ENCODE measurements at places on chromosomes 5 and 9.

- DNase-seq, result no peak
Measured at GRCh38 chr9:136803551-136804508, 3.9 kb upstream of the RABL6 start.

- no peak for DNase-seq
Measured at GRCh38 chr9:95302479-95302878, 15.0 kb downstream of the FANCC start.

DNA sequence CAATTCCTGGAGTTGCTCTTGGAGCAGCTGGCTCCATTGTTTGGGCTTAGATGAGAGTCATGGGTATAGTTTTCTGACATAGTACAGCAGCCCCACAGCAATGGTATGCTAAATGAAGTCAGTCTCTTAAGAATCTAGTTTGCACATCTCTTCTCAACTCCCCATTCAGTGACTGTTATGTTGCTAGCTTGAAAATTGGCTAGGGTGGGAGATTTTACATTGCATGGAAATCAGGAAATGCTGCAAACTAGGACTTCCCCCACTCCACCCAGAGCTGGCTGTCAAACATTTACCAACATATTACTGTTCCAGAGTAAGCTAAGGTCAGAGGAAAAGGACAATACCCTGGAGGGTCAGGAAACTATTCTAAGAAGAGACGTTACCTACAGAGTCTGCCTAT, 17.6 kb upstream of the FCHO2 start:
- DNase-seq, result no peak

GRCh38 chr9:114529285-114529684, 24.0 kb upstream of the WHRN start:
- DNase-seq, result no peak

GRCh38 chr9:109253637-109254284, 67.1 kb downstream of the EPB41L4B start:
- DNase-seq, result no peak

- DNase-seq, result no peak
Measured at GRCh38 chr5:122420537-122421236, 108.7 kb downstream of the SNCAIP start.

DNA sequence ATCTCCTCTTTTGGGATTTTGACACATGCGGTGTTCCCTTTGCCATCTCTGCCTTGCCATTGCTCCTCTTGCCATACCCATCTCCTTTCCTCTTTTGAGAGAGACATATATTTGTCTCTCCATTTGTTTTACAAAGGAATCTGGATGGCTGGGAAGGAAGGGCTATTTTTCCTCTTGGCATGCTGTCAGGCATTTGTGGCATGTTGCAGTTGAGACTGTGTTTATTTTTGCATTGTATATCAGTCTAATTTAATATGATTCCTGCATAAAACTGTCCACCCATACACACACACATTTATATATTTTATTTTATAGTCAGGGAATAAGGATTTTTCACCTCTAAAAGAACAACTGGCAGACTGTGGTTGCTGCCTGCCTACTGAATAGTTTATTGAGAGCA, 1105.8 kb upstream of the SEMA6A start:
- DNase-seq, result no peak

DNA sequence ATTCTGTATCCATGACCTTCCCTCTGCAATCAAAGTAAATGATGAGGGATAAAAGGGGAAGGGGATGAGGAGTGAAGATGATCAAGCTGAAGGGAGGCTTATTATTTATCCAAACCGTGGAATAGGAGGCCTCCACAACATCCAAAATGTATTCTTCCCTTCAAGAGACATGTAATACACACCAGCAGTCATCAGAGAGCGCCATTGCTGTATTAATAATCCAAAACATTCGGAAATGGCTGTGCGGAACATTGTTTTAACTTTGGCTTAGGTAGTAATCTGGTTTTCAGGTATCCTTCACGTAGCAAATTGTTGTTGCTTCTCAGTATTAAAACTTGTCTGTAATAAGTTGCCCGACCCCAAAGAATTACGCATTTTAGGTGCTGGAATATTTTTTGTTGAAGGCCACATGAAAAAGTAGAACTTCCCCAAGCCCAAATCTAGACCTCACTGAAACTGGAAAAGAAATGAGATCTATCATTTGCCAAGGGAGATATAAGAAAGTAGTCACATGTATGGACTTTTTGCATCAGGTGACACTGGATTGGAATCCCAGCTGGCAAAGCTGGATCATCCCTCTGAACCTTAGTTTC, 2.6 kb upstream of the BOD1 start:
- DNase-seq, result no peak

DNA sequence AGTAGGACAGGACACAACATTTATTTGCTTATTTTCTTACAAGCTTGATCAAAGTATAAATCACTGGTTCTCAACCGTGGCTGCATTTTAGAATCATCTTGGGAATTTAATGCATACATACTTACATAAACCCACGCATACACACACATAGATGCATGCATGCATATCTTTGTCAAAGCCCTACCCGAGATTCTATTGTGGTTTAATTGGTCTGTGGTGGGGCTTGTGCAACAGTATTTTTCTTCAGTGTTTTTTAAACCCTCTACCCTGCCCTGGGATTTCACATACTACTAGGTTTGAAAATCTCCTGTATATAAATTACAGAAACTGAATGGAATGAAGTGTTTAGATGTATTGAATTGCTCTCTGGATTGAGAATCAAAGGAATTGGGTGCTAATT, 1166.2 kb downstream of the MAT2B start:
- no peak for DNase-seq

- DNase-seq, result no peak
Measured at GRCh38 chr9:134054891-134055811, 12.7 kb downstream of the BRD3 start.

GRCh38 chr9:100437860-100438805, 11.2 kb downstream of the MSANTD3 start:
- DNase-seq, result no peak

GRCh38 chr9:8408575-8409190, 609.1 kb upstream of the DMAC1 start:
- DNase-seq, result no peak

DNA sequence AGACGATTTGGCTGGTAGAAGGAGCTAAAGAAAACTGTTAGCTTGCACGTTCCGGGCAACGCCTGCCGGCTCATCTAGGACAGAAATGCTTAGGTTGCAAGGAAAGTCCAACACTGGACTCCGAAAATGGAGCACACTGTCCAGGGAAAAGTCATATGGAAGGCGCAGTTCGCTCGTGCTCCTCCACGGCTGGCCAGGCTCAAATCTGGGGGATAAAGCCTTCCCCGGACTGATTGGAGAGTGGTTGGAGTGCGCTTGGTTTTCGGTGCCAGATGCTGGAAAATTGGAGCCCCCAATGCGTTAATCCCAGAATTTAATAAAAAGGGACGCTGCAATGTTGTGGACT, 955 bp downstream of the CDH6 start:
- DNase-seq, result no peak

DNA sequence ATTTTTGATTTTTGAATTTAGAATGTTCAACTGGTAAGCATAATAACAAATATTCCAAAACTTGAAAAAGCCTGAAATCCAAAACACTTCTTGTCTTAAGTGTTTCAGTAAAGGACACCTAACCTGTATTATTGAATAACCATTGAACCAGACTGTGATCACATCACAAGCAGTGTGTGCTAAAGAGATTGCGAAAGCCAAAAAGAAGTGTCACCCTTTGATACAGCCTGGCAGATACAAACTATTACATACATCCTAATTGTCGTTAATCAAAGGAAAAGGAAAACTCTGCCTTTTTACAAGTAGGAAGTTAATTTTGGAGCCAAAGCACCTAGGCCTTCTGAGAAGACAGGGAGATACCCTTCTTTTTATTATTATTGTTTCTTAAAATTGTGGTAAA, 8.4 kb upstream of the FAM120AOS start:
- no peak for DNase-seq

- peak; percentile 14 for DNase-seq
Measured at GRCh38 chr5:158812408-158812807, 287.3 kb downstream of the EBF1 start.

DNA sequence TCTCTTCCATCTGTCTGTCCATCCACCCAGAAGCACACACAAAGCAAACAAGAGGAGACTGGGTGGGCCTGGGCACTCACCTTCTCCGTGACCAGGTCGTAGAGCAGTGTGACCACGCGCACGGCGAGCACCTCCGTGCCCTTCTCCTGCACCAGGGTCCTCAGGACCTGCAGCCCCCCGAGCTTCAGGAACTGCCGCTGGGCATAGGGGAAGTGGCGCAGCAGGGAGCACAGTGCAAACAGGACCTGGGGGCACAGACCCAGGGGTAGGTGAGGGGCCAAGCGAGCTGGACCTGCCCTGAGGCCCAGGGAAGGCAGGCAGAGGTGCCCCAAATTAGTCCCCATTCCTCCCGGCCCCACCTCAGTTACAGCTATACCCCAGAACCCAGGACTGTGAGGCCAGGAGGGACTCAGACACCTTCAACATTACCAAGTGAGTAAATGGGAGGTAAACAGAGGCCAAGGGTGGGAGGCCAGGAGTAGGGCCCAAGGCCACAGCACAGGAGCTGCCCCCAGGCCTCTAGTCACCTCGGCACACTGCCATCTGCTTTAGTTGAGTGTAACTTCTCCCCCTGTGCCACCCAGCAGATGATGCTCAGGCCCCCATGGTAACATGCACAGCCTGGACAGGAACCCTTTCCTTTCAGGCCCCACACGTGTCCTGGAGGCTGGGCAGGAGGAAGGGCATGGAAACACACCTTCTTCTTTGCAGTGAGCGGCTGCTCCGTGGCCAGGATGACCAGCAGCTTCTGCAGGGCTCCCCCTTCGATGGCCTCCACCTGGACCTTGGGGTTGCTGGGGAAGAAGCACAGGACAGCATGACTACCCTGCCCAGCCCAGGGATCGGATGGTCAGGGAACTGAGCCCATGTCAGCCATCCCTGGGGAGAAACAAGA, 76.2 kb upstream of the LRRTM2 start:
- no peak for DNase-seq

- DNase-seq, result no peak
Measured at GRCh38 chr9:98793031-98793430, 3.3 kb downstream of the ANKS6 start.

GRCh38 chr5:6659941-6660684, 26.9 kb downstream of the SRD5A1 start:
- DNase-seq, result no peak

- no peak for DNase-seq
Measured at GRCh38 chr5:16570121-16570815, 46.5 kb downstream of the RETREG1 start.

GRCh38 chr5:61123145-61123544, 39.1 kb downstream of the SMIM15 start:
- no peak for DNase-seq

- no peak for DNase-seq
Measured at GRCh38 chr5:175470781-175471180, 7.6 kb upstream of the SFXN1 start.

DNA sequence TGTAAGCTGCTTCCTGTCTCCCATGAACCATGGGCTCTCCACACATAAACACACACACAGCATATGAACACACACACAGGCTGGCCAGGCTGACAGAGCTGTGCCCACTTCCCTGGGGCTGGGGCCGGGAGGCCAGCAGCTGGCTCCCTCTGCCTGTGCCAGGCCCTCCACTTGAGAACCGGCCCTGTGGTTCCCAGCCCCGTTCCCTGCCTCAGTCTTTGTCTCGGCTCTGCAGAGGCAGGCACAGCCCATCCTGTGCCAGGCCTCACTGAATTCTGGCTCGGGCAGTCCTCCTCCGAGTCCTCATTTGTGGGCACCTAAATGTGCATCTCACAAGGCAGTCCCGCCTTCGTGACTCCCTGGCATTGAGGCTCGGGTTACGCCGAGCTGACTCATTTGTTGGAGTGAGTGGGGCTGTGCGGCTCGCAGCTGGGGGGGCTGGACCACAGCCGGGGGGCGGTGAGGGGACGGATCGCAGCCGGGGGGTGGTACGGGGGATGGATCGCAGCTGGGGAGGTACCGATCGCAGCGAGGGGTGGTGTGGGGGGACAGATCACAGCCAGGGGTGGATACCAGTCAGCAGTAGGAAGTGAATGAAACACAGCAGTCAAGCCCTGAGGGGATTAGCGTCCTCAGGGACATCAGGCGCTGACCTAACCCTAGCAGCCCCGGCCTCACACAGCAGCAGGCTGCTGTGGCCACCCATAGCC, 72.3 kb downstream of the PSMB7 start:
- DNase-seq, result no peak

GRCh38 chr5:135136546-135136945, 102.5 kb upstream of the PITX1 start:
- DNase-seq, result no peak

DNA sequence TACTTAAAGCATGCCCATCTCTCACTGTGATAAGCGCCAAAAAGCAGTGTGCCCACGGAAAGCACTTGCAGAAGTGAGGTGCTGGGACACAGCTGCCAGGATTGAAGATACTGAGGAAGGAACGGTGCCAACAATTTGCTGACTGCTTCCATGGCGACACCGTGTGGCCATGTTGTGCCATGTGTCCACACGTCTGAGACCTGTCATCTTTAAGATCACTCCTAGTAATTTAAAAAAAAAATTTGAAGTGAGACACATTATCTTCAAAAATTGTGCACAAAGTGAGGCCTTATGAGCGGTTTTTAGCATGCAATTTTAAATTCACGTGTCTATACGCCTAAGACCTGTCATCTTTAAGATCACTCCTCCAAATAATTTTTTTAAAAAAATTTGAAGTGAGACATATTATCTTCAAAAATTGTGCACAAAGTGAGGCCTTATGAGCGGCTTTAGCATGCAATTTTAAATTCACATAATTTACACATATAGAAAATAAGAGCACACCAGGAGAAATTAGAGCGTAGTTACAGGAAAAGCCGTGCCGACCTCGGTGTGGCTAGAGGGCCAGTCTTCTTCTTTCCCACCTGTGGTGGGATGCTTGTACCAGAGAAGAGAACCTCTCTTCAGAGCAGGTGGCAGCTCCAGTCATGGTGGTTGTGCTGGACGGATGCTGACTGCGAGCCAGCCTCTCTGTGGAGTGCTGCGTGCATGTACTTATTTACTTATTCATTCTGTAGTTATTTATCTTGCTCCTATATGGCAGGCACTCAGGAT, 21.4 kb upstream of the FLT4 start:
- no peak for DNase-seq

DNA sequence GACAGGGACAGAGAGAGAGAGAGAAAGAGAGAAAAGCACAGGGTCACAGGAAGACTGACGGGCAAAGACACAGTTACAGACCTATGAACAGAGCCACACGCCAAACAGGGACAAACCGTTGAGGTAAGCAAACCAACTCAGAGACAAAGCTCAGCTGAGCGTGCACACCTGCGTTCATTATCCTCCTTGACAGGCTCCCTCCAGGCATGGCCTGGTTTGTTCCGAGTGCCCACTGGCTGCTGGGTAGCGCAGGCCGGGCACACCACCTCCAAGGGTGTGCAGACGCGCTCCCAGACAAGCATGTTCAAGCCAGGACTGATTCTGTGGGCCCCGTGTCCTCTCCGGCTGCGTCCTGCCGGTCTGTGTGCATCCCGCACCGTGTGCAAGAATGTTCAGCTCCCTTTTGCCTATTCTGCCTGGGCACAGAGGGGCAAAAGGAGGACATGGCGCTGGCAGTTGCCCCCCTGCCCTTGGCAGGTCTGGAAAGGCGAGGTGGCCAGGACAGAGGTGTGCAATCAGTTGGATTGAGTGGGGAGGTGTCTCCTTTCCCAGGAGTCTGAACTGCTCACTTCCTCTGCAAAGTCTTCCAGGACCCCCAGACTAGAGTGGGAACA, 467 bp upstream of the SMIM32 start:
- no peak for DNase-seq

- no peak for DNase-seq
Measured at GRCh38 chr5:145499483-145499882, 335.7 kb downstream of the PRELID2 start.
